ENCODE measurements at places on chromosomes 12 and 14. TPM values are rescaled to one million over a fixed set of nuclear protein-coding genes. Genes with fewer than 3 reads are reported as not detected.

- no peaks in the 10 kb centered on the region for H3K27me3 ChIP-seq
- peaks cover 87% of the 10 kb centered on the region for H3K36me3 ChIP-seq
- peaks cover 26% of the 10 kb centered on the region for H3K4me1 ChIP-seq
- H3K27ac ChIP-seq: peak overlapping the region; percentile 19
Observed at GRCh38 chr12:11861864-11862600, 208.7 kb upstream of the BCL2L14 start.

DNA sequence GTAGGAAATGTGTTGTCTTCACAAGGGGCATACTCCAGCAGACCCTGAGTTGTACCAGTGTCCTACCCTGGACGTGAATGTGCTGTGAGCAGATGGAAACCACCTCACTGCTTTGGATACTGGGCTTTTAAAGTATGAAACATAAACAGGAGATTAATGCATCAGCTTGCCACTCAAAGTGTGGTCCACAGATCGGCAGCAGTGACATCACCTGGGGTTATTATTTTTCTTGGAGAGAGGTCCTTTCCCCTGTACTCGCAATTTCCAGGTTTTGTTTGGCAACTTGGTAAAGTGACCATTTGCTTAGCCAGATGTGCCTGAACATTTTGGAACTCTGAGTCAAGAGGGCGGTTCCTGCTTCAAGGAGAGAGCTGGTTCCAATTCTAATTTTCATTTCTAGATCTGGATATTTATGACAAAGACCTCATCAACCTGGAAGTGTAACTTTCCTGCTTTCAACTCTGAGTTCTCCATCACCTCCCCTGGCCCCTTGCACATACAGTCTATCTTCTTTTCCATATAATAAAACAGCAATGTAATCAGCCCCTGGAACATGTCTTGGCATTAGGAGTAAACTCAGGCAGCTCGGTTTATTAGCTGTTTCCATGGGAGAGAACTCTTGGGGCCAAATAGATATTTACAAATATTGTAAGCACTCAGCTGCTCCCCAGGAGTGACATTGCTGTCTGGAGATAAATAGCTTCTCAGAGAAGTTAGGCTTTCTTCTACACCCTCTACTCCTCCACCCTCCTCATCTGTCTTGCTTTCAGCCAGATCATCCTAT lies 237.0 kb upstream of the TBX3 start:
- H3K27me3 ChIP-seq: no peaks in the 10 kb centered on the region
- DNase-seq: no peak
- no peaks in the 10 kb centered on the region for H3K4me1 ChIP-seq
- H3K4me3 ChIP-seq: no peak overlapping the region

DNA sequence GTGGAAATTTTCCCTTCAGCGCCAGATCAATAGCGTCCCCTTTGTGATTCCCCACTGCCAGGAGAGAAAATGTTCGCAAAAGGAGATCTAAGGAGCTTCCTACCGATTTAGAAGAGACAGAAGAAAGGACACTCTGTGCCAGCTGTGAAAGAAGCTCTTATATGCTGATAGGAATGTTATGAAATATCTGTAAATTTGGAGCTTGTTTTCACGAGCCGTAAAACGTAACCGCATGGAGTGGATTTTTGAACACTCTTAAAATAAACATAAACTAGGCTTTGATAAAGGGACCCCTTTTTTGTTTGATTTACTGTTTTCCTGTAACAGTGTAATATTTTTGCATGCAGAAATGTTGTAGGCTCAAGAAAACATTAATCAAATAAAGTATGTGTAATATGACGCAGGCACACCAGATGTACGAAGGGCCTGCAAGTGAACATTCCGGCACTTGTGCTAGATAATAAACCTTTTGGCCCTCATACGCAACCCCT lies 346.8 kb downstream of the ETNK1 start:
- no peaks in the 10 kb centered on the region for H3K36me3 ChIP-seq
- DNase-seq: no peak
- H3K27me3 ChIP-seq: no peaks in the 10 kb centered on the region
- H3K27ac ChIP-seq: no peak overlapping the region
- no peaks in the 10 kb centered on the region for H3K4me1 ChIP-seq

DNA sequence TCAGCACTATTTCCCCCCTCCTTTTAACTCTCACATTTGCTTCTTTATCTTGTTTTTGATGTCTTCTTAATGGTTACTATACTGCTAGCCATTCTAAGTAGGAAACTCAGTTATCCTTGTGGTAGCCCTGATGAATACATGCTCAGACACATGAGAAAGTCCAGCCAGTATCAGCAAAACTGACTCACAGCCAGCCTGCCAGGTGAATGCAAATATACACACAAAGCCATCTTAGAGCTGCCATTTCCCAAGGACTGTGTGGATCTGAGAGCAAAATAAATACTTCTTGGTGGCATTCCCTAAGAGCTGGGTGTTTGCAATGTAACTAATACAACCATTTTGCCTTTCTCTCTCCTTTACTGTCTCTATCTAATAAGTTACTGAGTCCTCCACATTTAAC lies 455.2 kb downstream of the CCER1 start:
- no peak overlapping the region for H3K4me3 ChIP-seq
- DNase-seq: no peak
- H3K4me1 ChIP-seq: no peaks in the 10 kb centered on the region
- no peaks in the 10 kb centered on the region for H3K36me3 ChIP-seq
- no peaks in the 10 kb centered on the region for H3K27me3 ChIP-seq

- no peaks in the 10 kb centered on the region for H3K27me3 ChIP-seq
- no peak overlapping the region for H3K27ac ChIP-seq
- no peaks in the 10 kb centered on the region for H3K36me3 ChIP-seq
- no peak for DNase-seq
Observed at GRCh38 chr12:130655010-130655409, 61.1 kb downstream of the RIMBP2 start.

DNA sequence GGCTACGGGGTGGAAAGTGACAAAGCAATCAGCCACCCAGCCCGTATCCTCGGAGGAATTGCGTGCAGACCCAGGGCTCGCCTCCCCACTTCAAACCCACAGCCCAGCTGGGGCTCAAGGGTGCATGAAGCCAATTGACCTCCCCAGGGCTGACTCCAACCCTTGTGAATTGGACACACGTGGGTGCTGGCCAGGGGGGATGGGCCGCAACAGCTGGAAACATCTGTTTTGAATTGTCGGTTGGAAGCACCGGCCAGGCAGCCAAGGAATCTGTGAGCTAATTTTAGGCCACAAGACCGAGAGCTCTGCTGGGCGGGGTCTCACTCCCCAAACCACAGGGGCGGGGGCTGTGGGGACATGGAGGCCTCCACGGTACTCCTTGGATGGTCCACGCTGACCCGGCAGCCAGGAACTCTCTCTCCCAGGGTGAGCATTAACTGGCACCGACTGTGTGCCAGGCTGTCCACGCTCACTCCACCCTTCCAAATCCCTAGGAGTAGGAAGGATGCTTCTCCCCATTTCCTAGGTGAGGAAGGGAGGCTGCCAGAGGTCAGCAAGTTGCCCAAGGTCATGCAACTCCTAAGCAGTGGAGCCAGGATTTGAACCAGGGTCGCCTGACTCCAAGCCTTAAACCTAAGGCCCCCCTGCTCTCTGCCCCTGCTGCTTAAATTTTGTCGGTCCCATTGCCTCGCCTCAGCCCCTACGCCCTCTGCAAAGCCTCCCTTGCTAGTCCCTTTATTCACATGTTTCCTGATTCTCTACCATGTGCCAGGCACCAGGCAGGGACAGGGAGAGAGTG lies 11.9 kb upstream of the TMEM119 start:
- H3K36me3 ChIP-seq: no peaks in the 10 kb centered on the region
- no peak for DNase-seq
- no peak overlapping the region for H3K4me3 ChIP-seq
- H3K4me1 ChIP-seq: peaks cover 10% of the 10 kb centered on the region
- H3K27me3 ChIP-seq: peaks cover 14% of the 10 kb centered on the region

DNA sequence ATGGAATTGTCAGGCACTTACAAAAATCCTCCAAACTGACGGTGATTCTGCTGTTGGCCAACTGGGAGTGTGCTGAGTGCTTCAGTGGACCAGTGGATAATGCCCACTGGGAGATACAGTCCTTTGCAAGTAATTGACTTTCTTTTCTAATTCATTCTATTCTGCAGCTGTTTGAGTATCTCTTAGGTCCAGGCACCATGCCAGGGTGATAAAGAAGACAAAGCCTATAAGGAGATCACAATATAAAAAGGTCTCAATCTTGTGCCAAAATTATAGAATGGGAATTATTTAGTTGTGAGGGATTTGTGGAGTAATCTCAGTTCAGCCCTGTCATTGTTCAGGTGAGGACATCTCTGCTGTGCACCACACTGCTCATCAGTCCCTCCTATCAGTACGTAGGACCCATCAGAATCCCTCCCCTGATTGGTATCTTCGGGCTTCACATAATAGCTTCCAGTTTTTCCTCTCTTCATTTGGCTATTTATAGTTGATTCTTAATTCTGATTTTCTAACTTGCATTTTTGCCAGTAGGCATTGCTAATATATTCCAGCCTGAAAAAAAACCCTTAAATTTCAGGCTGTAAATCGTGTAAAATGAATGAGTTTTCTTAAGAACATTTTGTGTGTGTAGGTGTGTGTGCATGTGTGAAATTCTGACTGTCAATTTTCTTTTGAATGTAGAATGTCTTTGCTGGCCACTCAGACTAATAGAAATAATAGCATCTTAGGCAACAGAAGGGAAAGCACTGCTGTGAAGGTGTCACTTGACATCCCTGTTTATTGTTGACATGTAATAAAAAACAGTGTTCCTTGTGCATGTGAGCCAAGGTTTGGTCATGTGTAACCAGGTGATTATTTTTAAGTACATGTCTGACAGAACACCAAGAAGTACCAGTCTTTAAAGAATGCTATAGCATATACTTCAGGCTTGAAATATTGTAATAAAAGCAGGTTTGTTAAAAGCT lies 457.6 kb upstream of the RGS6 start:
- no peak overlapping the region for H3K27ac ChIP-seq
- no peak for DNase-seq
- H3K27me3 ChIP-seq: no peaks in the 10 kb centered on the region
- H3K36me3 ChIP-seq: peaks cover 39% of the 10 kb centered on the region
- peaks cover 66% of the 10 kb centered on the region for H3K4me1 ChIP-seq

DNA sequence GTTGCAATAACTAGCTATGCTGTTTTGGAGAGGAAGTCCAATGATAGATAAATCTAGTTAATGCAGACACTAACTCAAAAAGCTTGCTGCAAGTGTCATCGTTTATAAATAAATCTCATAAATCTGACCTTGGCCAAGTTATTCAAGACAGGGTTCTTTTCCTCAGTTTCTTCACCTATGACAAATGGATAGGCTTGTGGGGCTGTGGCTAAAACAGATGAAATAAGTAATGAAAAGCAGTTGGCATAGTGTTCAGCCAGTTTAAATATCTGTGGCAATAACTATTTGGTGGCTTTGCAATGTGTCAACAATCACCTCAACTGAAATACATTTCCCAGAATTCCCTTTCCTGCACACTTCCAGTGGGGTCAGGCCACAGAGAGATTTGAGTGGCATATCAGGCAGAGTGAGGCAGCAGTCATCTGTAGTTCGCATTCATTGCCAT lies 169.9 kb downstream of the DYRK2 start:
- H3K4me3 ChIP-seq: no peak overlapping the region
- no peaks in the 10 kb centered on the region for H3K27me3 ChIP-seq
- no peaks in the 10 kb centered on the region for H3K4me1 ChIP-seq
- no peak for DNase-seq
- no peak overlapping the region for H3K27ac ChIP-seq
- peaks cover 2% of the 10 kb centered on the region for H3K36me3 ChIP-seq

GRCh38 chr14:20522332-20522731 lies 17.0 kb downstream of the RNASE10 start:
- H3K36me3 ChIP-seq: no peaks in the 10 kb centered on the region
- H3K4me3 ChIP-seq: no peak overlapping the region
- H3K4me1 ChIP-seq: no peaks in the 10 kb centered on the region
- peaks cover 11% of the 10 kb centered on the region for H3K27me3 ChIP-seq
- H3K27ac ChIP-seq: no peak overlapping the region

- H3K36me3 ChIP-seq: no peaks in the 10 kb centered on the region
- H3K4me3 ChIP-seq: no peak overlapping the region
- peaks cover 2% of the 10 kb centered on the region for H3K27me3 ChIP-seq
- no peak overlapping the region for H3K27ac ChIP-seq
- no peaks in the 10 kb centered on the region for H3K4me1 ChIP-seq
Observed at GRCh38 chr12:100402763-100403162, 45.9 kb downstream of the SLC17A8 start.

GUCY2C gene
- total RNA-seq: not detected

B4GALNT1 gene
- total RNA-seq: 10.8 TPM

CRIP2 gene
- 0.55 TPM for total RNA-seq

FOXG1 gene
- total RNA-seq: not detected

GCH1 gene
- 52.5 TPM for total RNA-seq

PLEKHD1 gene
- total RNA-seq: not detected

TMPRSS12 gene
- total RNA-seq: not detected

KCNA5 gene
- not detected for total RNA-seq
